ENCODE measurements at places on chromosomes 7 and 10. TPM values are rescaled to one million over a fixed set of nuclear protein-coding genes. Genes with fewer than 3 reads are reported as not detected.

DNA sequence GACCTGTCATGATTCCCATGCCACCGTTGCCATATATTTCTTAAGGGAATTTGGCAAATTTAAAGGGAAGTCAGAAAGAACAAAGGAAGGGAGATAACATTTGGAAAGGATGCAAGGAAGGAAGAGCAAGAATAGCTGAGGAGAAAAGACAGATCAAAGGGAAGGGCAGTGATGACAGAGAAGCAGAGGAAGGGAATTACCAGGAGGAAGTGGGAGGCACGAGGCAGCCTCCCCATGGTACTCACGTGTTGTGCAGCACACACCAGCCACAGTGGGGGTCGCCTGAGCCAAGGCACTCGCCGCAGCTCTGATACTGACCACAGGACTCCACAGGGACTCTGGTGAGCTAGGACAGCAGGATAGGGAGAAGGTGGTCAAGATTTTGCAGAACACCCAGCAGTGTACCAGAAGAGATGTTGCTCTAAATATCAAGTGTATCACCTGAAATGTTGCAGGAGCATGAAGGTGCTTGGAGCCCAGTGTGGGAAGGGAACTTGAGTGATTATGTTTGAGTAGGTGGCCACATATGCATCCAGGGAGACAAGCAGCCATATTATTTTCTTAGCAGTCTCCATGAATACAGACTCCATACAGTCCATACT lies 335.3 kb downstream of the PLXNA4 start:
- DNase-seq: no peak

- DNase-seq: no peak
Observed at GRCh38 chr7:8365499-8366110, 67.8 kb upstream of the NXPH1 start.

GRCh38 chr7:134752006-134752760 lies 27.3 kb upstream of the CALD1 start:
- DNase-seq: no peak

- DNase-seq: peak; percentile 46
Observed at GRCh38 chr7:105389088-105389650, 448 bp upstream of the SRPK2 start.

GRCh38 chr10:97060441-97061084 lies 125.2 kb downstream of the SLIT1 start:
- no peak for DNase-seq

- no peak for DNase-seq
Observed at GRCh38 chr10:93299195-93299594, 182.9 kb downstream of the MYOF start.

DNA sequence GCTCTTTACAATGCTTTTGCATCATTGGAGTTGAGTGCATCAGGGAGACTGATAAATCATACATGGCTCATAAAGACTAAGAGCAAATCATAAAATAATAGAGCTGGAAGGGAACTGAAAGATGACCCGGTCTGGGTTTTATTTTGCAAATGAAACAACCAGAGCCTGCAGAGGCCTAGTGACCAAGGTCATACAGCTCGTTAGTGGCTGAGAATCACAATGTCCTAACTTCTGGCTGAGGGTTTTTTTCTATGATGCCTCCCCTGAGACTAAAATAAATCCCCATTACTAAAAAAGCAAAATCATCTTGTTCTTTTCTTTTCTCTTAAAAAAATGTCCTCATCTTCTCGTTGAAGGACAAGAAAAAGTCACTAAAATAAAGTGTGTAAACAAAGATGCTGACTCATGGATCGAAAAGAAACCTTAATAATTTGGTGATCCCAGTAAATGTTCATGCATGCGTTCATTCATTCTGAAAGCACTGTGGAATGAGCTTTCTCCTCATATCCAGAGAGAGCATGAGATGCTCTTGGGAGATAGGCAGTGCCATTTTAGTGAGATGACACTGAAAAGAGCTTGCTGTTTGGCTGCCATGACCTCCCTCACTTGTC lies 107.8 kb upstream of the PHYHIPL start:
- no peak for DNase-seq

DNA sequence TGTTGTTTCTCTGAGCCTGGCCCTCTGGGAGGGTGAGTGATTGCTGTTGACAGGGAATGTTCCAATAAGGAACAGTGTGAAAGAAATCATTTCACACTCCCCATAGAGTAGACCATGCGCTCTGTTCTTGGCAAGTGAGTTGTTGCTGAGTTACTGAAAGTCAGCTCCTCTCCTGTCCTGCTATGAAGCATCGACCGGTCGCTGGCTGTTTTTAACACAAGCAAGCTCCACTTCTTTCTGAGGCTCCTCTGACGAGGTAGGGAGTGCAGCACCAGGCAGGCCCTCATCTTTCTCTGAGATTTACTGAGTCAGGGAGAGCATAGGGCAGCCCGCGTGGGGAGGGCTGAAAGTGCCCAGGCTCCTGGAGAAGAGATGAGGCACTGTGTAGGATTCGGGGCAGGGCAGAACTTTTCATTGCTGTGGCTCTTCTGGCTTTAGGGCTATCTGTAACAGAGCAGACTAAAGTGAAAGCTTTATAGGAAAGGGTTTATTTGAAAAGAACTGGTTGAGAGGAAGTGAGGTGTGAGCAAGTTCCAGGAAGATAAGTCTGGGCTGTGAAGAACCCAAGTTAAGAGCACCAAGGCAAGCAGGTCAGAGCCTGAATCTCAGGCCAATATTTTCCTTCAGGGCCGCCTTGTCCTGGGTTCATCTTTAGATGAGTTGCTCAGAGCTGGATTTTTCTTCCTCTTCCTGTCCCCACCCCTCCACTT lies 332.2 kb downstream of the CCSER2 start:
- no peak for DNase-seq

DNA sequence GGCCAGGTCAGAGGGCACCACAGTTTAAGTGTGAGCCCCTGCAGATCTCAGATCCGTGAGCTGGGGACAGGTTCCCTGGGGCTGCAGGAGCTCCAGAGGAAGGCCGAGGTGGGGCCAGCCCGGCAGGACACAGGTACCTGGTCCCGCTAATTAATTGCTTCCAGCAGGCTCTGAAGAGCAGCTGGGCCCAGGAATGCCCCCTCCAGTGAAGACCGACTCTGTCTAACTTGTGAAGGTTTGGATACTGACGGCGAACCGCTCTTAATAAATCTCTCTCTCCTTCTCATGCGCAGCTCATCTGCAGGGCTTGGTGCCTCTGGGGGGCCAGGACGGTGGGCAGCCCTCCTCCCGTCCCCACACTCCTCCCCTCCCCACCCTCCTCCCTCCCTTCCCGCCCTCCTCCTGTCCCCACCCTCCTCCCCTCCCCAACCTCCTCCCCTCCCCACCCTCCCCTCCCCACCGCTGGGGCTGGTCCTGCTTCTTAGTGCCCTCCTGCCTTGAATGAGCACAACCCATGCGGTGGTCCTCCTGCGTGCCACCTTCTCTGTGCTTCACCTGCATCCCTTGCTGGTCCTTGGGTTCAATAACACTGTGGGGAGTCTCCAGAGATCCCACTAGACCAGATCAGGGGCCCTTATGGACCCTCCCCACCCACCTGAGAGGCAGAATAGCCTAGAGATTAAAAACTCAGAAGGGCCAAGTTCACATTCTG lies 38.3 kb downstream of the PDGFA start:
- DNase-seq: no peak

- no peak for DNase-seq
Observed at GRCh38 chr7:18777314-18777713, 281.8 kb downstream of the HDAC9 start.

DNA sequence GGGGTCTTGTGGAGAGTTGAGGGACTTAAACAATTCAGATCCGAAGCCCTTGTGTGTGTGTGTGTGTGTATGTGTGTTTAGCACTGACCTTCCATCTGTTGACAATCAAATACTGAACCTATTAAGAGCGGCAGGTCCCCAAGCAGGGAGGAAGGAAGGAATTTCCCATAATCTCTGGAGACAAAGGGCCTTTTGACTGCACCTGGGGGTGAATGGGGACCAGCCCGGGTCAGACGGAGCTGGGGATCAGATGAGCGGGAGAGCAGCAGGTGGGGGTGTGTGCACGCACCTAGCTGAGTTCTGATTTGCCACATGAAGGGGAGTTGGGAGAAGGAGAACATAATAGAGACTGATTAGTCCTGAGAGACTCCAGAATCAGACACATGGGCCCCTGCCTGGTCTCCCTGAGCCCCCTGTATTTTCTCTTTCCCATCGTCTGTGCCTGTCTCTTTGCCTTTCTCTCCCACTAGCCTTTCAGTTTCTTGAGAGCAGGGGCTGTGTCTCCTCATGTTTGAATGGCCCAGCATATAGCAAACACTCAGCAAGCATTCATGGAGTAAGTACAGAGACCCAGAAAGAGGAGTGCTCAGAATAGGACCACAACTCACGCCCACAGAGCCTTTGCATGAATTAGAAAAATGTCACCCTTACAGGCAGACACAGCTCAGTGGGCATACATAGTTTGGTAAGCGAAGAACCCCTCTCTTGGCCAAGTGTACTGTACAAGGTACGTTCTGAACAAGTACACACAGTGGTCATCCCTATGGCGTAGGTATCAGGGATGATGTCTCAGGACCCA lies 288.3 kb upstream of the HABP2 start:
- DNase-seq: no peak

- no peak for DNase-seq
Observed at GRCh38 chr10:115073796-115074195, 19.4 kb upstream of the ATRNL1 start.

GRCh38 chr10:6072215-6072934 lies 10.2 kb upstream of the IL2RA start:
- DNase-seq: no peak

GRCh38 chr7:37405603-37406122 lies 43.0 kb downstream of the ELMO1 start:
- no peak for DNase-seq

DNA sequence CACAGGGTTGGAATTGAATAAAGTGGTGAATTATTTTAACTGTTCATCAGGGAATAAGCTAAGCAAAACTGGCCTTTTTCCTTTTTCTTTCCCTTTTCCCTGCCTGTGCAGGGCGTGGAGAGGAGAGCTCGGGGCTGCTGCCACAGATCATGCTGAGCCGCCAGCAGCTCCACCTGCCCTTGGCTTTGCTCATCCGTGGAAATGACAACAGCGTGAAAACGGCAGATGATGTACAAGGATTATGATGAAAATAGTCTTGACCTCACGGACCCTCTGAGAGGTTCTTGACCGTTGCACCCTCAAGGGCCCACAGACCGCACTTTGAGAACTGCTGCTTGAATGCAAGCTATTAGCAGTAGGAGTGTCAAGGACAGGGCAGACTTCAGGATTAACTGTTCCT lies 10.6 kb downstream of the PPP2R2D start:
- DNase-seq: no peak

GRCh38 chr7:90188281-90188680 lies 23.3 kb upstream of the STEAP2 start:
- DNase-seq: peak; percentile 77

DNA sequence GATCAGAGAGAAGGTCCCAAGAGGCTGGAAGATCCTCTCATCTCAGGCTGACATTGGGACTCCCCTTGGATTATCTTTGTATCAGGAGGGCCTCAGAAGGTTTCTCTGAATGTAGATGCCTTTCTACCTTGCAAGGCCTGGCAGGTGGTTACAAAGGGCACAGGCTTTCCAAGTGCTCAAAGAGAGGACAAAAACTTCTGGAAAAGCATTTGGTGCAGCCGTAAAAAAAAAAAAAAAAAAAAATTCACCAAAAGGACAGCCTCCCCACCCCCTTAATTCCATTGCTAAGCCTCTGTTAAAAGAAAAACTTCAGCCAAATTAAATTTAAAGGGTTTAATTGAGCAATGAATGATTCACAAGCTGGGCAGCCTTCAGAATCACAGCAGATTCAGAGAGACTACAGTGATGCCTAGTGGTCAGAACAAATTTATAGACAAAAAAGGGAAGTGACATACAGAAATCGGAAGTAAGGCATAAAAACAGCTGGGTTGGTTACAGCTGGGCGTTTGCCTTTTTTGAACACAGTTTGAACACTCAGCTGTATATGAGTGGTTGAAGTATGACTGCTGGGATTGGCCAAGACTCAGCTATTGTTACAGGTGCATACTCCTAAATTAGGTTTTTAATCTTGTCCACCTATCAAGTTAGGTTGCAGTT lies 42.5 kb upstream of the LRGUK start:
- no peak for DNase-seq

DNA sequence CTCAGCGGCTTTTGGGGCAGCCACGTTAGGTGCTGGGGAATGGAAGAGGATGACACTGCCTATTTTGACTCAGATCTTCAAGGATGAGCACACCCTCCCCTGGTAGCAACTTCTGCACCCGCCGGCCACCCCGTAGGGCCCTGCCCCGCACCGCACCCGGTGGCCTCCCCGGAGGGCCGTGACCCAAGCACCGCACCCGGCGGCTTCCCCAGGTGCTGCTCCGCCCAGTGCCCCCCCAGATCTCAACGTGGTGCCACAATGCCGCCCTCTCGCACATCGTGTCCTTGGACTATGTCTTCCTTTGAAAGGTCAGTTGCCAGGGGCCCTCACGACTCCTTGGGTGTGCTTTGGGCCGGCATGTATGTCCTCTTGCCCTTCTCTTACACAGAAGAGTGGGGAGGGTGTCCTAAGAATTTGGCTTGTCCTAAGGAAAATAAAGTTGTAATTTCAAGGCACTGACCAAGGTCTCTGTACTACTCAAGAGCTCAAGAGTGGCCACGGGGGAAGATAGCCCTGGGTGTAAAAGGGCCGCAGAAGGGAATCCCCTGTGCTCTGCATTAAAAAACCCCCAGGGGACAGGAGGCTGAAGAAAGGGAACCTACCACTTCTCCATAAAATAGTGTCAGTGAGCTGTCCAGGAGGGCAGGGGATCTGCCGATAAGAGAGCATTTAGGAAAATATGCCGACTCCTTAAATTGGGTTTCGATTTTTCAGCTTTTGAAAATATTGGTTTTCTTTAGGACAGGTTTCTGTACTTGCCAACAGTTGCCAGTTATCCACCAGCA lies 1.6 kb upstream of the LANCL2 start:
- DNase-seq: no peak

GRCh38 chr10:1829712-1830111 lies 92.4 kb upstream of the ADARB2 start:
- DNase-seq: no peak

- peak; percentile 77 for DNase-seq
Observed at GRCh38 chr10:102117391-102118159, 2.6 kb downstream of the LDB1 start.

DNA sequence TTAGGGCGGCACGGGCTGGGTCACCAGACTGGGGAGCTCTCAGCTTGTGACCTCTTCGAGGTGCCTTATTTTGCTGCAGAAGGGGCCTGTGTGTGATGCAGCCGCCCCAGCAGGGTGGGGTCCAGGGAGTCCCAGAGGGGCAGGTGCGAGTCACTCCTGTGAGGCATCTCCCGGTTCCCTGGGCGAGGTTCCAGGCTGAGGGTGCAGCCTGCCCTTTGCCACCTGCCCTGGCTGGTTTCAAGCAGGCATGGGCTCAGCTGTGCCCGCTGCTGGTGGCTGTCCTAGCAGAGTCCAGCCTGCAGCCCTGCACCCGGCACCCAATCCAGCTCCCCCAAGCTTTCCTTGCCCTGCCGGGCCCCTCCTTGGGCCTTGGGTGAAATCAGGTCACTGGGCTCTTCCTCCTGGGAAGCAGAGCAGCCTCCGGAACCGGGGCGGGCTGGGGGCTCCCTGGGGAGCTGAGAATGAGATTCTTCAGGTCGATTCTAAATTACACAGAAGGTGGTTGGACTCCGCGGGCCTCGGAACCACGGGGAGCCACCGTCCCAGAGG lies 64.8 kb downstream of the PWWP2B start:
- peak; percentile 95 for DNase-seq

The AEBP1 gene
- total RNA-seq: 21.4 TPM

The AKR1C4 gene
- not detected for total RNA-seq

The SLC13A4 gene
- not detected for total RNA-seq

The FAM25G gene
- 0.98 TPM for total RNA-seq

The FAM25C gene
- total RNA-seq: not detected
